Tibial nerve (tissue), 4 donors: ENCODE measurements at places on chromosomes 2 and 18. TPM values are rescaled to one million over a fixed set of nuclear protein-coding genes. Genes with fewer than 3 reads are reported as not detected.

DNA sequence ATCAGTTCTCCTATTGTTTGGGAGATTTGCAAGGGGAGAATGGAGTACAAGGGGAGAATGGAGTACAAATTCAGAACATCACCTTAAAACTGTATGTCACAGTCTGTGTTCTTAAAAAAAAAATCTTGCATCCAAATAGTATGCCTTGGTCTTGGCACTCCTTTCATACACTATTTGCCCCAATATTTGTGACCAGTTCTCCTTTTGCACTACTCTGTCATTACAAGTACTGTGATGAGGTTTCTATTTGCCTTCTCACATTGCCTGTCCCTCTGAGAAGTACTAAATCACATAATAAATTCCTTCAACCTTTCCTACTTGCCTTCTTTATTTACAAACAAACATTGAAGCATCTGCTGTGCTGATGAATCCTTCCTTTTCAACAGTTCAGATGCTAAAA, 36.0 kb upstream of the NCK2 start:
- H3K4me3 ChIP-seq, result no peak overlapping the region
- no peaks in the 10 kb centered on the region for H3K36me3 ChIP-seq
- H3K27me3 ChIP-seq, result no peaks in the 10 kb centered on the region
- no peaks in the 10 kb centered on the region for H3K4me1 ChIP-seq

The CNDP1 gene
- 0.22 TPM for total RNA-seq

- H3K4me1 ChIP-seq, result no peaks in the 10 kb centered on the region
- no peak overlapping the region for H3K4me3 ChIP-seq
- DNase-seq, result no peak
- no peaks in the 10 kb centered on the region for H3K27me3 ChIP-seq
- no peaks in the 10 kb centered on the region for H3K36me3 ChIP-seq
Measured at GRCh38 chr2:210768329-210768910, 212.0 kb downstream of the CPS1 start.

DNA sequence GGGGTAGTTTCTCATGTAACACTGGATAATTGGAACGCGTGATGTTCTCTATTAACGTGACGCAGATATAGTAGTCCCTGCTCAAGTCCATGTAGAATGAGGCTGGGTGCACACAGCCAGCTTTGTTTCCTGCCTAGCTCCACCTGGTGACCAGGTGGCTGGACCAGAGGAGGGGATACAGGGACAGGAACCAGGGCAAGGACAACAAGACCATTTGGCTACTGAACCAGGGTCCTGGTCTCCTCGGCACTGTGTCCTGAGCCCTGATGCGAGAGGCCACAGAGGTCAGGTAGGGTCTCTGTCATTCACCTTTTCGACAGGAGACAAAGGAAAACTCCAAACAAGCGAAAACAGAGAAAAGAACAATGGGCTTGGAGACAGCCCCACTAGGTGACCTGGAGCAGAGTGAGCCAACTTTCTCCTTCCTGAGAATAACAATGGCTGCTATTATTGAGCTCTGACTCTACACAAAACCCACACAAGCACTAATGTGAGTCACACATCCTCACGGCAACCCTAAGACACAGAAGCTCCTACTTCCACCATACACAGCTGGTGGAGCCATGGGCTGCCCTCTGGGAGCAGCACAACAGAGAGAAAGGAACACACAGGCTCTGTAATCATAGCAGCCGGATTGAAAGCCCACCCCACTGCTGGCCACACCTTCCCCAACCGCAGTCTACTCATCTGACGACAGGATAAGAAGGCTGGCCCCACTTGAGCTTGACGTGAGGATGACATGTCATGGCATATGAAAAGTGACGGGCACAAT, 67.3 kb upstream of the TEX51 start:
- H3K27ac ChIP-seq, result no peak overlapping the region
- H3K27me3 ChIP-seq, result no peaks in the 10 kb centered on the region
- no peak for DNase-seq

DNA sequence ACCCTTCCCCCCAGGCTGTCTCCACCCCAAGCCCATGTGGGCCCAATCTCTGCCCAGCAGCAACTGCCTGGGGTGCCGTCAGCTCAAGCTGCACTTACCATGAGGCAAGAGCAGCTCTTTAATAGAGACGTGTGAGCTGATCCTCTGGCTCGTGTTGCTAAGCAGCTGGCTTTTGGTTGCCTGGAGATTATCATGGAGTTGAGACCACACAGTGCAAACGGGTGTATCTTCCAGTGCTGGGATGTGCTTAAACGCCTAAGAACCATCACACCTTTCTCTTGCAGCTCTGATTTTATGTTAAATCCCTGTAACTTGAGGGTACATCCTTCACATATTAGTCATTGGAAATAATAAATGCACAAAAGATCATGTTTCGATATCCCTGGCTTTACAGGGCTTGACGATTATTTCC, 271.1 kb downstream of the PRKCE start:
- no peak overlapping the region for H3K27ac ChIP-seq
- no peak overlapping the region for H3K4me3 ChIP-seq
- H3K27me3 ChIP-seq, result no peaks in the 10 kb centered on the region
- DNase-seq, result no peak
- no peaks in the 10 kb centered on the region for H3K36me3 ChIP-seq
- peaks cover 7% of the 10 kb centered on the region for H3K4me1 ChIP-seq

DNA sequence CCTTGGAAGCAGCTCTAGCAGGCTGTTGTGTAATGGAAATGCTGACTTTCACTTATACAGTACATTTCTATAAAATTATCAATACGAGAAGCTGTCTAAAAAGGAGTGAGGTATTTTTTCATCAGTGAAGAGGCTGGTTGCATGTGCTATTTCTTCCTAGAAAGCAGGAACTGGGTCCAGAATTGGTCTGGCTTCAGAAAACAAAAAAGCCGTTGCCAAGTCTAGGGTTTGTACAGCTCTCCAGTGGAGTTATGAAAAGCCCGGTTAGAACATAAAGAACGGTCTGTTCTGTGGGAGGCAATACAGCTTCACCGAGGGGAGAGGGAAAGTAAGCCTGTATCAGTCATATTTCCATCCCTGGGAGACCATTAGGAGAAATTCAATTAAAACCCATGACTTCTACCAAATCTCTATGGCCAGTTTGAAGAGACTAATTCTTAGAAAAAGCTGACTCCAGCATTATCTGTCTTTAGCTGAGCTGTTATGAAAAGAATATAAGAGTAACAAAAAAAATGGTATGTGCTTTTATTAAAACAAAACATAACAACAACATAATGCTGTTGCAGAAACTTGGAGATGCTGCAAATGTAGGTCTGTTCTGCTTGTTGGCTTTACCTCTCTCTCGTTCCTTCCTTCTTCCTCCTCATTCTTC, 217.0 kb downstream of the CMPK2 start:
- no peaks in the 10 kb centered on the region for H3K36me3 ChIP-seq
- H3K27ac ChIP-seq, result no peak overlapping the region
